ENCODE measurements at places on chromosomes 1 and 21.

DNA sequence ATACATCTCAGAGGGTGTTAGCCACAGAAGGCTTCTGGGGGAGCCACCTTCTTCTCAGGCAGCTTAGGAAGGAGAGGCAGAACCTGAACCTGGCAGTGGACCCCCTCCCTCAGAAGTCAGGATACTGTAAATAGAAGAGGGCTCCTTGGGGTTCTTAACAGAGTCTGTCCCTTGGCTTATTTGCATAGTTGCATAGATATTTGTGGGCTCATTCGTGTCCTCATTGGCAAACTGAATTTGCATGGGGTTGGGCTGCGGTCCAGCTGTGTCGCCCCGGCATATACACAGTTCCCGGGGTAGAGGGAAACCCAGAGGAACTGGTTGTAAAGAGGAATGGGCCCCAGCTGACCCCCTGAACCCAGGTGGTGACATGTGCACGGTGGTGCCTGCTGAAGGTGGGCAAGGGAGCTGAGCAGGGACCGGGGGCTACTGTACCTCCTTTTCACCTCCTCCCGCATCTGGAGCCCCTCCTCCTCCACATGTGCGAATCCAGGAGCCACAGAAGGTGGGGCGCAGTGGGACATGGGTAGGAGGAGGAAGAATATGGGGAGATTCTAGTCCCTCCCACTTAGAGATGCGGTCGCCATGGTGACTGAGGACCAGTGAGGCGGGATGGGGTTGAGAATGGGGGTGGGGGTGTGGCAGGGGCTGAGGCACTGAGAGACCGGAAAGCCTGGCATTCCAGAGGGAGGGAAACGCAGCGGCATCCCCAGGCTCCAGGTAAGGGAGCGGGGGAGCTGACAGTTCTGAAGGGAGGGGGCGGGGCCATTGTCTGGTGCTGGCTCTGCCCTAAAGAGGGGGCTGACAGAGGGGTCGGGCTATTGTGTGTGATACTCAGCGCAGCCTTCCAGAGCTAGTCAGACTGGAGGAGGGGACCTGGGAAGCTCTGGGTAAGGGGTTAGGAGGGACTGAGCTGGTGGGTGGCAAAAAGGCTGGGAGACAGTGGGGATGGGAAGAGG, 3.7 kb upstream of the SEMA4A start:
- no peak for DNase-seq

DNA sequence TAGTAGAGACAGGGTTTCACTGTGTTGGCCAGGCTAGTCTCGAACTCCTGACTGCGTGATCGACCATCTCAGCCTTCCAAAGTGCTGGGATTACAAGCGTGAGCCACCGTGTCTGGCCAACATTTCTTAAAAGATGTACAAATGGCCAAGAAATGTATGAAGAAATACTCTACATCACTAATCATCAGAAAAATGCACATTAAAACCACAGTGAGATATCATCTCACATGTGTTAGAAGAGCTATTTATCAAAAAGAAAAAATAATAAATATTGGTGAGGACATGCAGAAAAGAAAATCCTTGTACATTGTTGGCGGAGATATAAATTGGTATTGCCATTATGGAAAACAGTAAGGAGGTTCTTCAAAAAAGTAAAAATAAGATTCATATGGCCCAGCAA, 33.6 kb upstream of the TNFSF18 start:
- no peak for DNase-seq

DNA sequence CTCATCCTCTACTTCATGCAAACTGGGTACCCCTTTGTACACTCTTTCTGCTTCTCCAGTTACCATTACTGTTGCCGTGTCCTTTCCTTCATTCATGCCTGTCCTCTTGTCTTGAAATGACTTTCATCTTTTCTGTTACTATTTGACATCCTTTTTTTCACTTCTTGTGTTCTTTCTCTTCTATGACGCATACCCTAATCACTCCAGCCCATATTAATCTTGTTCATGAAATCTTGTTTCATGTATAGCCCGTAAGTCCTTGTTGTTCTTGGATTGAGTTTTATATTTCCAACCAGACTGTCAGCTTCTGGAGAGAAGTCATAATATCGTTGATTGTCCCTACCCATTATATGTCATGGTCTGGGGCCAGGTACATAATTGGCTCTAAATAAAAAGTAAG, 126.1 kb downstream of the NOS1AP start:
- DNase-seq: no peak

DNA sequence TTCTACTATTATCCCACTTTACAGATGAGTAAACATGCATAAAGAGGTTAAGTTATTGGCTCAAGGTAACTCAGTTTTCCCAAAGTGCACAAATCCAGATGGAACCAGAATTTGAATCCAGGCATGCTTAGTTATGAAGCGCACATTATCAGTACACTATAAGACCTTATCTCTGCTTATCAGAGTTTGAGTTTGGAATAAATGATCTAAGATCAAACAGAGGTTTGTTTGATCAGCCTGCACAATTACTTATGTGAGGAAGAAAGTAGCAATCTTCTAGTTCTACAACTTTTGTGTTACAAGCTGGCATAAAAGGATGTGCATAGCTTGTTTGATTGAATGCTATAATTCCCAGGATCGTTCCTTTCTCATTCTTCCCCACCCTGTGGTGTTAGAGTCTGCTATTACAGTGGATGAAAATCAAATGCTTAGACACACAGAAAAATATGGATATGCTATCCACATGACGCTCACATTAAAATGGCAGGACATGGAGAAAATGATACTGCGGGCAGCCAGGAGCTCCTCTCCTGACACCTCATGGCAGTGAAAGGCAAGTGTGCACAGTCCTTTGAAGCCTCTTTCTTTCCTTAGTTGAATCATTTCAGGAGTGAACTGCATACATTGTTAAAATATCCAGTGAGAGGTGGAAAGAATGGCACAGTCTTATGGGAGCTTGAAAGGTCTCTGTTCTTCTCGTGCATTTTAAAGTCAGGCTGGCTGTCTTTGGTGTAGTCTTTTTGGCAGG, 23.9 kb upstream of the PBX1 start:
- DNase-seq: no peak

DNA sequence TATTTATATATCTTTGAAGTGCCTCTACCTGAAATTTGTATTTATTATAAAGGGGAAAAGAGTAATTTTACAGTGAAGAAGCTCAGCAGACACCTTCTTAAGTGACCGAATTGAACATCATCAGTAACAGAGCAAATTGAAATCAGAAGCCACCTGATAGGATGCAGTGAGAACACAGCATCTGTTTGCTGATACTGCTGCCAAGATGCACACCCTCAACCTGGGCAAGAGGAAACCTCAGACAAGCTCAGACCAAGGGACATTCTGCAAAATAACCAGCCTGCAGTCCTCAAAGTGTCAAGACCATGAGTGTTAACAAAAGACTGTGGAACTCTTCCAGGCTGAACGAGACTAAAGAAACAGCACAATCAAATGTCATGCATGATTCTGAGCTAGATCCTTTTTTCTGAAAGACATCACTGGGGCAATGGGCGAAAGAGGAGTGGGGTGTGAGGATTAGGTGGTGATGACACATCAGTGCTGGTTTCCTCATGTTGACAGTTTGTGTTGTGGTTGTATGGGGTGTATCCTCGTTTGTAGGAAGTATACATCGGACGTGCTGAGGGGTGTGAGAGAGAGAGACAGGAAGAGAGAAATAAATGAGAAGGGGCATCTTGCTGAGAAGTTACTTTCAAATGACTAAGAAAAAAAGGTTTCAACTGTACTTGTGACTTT, 103.7 kb downstream of the ABCA4 start:
- DNase-seq: no peak

DNA sequence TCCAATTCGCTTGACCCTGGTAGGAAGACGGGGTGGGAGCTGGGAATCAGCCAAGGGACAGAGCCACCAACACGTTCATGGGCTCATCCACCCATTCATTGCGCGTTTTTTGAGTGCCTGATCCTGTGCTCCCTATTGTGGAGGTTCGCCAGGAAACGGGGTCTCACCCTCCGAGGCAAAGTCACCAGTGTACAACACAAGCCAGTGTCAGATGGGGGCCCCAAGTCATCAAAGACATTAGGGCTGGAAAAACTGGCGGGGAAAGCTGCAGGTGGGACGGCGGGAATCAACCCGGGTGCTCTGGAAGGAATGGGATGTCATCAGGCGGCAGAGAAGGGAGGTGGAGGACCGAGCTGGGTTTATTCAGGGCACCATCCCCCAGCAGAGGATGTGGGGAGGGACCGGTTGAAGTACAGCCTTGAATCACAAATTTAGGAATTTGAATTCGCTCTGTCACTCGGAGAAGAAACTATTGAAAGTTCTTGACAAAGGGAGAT, 667 bp upstream of the NID1 start:
- no peak for DNase-seq

- DNase-seq: no peak
These were observed 1.5 kb downstream of the S100PBP start for GRCh38 chr1:32818804-32819541.

DNA sequence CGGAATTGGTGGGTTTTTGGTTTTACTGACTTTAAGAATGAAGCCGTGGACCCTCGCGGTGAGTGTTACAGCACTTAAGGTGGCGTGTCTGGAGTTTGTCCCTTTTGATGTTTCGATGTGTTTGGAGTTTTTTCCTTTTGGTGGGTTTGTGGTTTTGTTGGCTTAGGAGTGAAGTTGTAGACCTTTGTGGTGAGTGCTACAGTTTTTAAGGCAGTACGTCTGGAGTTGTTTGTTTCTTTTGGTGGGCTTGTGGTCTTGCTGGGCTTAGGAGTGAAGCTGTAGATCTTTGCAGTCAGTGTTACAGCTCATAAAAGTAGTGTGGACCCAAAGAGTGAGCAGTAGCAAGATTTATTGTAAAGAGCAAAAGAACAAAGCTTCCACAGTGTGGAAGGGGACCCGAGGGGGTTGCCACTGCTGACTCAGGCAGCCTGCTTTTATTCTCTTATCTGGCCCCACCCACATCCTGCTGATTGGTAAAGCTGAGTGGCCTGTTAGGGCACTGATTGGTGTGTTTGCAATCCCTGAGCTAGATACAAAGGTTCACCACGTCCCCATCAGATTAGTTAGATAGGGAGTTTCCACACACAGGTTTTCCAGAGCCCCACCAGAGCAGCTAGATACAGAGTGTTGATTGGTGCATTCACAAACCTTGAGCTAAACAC, 20.9 kb downstream of the HENMT1 start:
- no peak for DNase-seq

All from activated CD4-positive, CD25-positive, alpha-beta regulatory T cell (primary cell).